Frontal cortex (tissue), 4 donors: ENCODE measurements at places on chromosomes 1 and 21.

DNA sequence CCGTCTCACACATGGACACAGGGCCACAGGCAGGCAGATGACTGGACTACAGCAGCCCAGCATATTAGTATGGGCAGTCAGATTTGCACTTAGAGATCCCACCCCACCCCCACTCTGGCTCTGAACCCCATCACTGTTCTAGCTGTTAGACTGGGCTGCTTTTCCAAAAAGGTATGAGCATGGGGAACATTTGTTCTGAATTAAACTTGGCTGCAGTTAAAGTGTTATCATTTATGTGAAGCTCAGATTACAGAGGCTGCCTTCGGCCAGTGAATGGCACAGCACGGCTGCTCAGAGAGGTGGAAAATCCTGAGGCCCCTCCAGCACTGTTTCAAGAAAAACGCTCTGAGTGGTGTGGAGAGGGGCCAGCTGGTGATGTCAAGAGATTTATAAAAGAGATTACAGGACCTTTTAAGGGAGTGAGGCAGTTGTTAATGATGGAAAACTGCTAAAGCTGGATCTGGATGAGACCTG lies 6.9 kb upstream of the NOS1AP start:
- no peak for DNase-seq

DNA sequence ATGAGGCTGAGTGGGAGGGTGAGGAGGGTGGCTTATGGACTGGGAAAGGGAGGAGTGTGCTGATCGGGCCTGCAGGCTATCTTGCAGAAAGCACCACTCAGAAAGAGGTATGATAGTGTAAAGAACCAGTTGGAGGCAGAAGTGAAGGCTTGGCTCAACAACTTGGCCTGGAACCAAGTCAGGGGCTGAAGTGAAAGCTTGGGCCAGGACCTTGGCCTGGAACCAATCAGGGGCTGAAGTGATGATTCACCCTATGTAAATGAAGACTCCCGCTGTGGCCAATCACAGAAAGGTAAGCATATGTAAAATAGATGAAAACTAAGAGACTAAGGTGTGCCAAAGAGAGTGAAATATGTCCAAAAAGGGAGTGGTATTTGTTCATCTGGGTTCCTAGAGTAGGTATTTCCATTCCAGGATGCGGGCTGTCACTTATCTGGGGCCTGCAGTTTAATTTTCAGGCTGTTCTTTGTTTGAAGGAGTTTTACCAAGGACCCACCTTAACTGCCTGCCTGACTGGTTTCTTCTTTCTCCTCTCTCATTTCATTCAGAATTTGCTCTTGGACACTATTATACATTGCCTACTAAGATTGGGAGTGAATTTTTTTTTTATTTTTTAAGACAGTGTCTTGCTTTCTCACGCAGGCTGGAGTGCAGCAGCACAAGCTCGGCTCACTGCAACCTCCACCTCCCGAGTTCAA lies 5.1 kb upstream of the RFX5 start:
- no peak for DNase-seq

GRCh38 chr1:41576620-41577019 lies 92.1 kb upstream of the EDN2 start:
- DNase-seq, result no peak

GRCh38 chr1:116424863-116425262 lies 51.8 kb downstream of the ATP1A1 start:
- DNase-seq, result no peak

DNA sequence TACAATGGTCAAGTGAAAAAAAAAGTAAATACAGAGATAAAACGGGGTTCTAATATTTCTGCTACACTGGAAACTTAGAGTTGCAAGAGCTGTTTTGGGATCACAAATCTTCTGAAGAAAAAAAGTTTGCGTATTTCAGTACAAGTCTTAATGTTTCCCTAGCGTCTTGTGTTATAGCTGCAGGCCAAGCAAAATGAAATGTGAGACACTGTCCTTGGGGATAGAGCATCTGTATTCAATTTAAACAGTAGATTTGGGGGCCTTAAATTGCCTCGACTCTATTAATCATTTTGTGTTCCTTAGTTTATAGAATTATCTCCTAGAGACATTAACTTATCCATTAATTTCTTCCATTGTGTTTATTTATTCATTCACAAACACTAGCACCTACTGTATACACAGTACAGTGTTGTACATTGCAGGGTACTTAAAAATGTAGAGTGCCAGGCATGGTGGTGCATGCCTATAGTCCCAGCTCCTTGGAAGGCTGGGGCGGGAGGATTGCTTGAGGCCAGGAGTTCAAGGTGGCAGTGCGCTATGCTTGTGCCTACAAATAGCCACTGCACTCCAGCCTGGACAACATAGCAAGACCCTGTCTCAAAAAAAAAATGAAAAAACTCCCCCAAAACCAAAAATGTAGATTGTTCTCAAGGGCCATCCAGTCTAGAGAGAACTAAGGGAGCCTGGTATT lies 7.9 kb downstream of the DISC1 start:
- DNase-seq, result no peak

GRCh38 chr1:87325982-87326738 lies 2.5 kb upstream of the LMO4 start:
- peak; percentile 29 for DNase-seq

- no peak for DNase-seq
Observed at GRCh38 chr1:182145441-182145840, 83.9 kb upstream of the ZNF648 start.
